Stimulated activated CD4-positive, alpha-beta T cell treated with anti-CD3 and anti-CD28 coated beads, Interleukin-1b, Interleukin-23, amount 100 ng/mL, for 1 hour (primary cell): ENCODE measurements at places on chromosomes 1 and 21.

- DNase-seq: no peak
Observed at GRCh38 chr1:187648091-187648490, 819.3 kb downstream of the PLA2G4A start.

GRCh38 chr1:1092149-1092855, 18.2 kb upstream of the RNF223 start:
- no peak for DNase-seq

DNA sequence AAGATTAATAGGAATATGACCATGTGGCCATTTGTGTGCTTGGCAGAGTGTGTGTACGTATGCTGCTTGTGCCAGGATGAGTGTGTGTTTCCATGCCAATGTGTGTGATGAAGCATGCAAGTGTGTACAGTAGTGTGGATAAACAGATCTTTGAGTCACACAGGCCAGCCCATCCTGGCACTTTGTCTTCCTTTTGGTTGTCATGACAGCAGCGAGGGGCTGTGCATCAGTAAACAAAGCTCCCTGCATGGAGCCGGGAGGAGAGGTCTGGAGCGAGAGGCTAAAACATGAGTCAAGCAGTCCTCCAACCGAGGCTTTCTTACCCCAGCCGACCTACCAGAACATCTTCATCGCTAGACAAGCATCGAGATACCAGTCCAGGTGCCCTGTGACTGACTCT, 221.2 kb downstream of the CACNA1E start:
- no peak for DNase-seq

- no peak for DNase-seq
Observed at GRCh38 chr1:83090195-83090594, 908.7 kb downstream of the TTLL7 start.

DNA sequence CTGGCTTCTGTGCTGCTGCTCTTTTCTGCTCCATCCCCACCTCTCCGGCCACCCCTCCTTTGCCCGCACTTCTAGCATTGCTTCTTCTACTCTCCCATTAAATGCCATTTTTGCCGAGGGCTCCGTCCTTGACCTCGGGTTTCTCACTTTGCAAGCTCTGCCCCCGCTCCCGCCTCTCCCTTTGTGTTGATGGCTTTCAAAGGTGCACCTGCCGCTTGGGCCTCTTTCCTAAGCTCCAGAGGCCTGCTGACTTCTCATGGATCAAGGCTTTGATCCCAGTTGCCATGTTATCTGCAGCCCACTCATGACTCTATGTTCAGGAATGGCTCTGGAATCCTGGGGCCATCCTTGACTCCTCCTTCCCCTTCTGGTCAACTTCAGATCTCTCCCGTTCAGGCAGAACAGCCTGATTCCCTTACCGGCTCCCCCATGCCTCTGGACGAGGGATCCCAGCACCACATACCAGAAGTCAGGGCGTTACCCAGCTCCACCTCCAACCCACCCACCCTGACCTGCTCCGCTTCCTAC, 54.3 kb downstream of the TLR5 start:
- no peak for DNase-seq

DNA sequence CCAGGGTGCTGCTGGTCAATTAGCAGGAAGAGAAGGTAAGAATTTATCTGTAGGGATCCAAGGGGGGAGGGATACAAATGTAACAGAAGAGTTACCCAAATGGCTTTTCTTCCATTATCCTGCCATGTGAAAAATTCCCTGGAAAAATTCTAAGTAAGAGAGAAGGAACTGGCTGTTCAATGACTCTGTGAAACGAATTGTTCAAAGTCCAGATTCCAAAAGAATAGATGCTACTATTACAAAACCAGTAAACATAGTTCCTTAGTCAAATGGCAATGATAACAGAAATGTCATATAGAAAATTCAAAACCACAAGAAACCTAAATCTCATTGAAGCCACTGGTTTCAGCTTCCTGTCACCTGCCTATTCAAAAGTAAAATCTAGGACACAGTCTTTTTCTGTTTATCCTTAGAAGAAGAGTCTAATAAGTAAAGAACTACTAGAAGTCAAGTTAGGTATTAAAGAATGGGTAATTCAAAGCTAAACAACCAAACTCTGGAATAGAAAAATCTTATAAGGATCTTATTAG, 102.6 kb downstream of the ZNF644 start:
- no peak for DNase-seq

DNA sequence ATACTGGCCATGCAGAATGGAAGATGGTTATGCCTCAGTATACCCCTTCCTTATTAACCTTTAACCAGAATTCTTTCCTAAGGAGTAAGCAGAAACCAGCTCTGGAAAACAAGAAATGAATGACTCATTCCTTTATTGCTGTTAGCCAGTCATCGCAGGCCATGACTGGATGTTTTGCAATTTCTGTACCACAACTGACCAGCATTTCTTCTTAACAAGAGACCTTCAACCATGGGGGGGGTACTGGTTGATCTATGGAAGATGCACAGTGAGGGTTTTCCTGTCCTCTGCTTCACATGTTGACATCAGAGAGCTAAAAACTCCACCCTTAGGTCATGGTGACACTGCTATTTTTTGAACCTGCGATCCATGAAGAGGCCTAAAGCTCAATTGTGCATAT, 28.0 kb upstream of the RNF2 start:
- DNase-seq: no peak

DNA sequence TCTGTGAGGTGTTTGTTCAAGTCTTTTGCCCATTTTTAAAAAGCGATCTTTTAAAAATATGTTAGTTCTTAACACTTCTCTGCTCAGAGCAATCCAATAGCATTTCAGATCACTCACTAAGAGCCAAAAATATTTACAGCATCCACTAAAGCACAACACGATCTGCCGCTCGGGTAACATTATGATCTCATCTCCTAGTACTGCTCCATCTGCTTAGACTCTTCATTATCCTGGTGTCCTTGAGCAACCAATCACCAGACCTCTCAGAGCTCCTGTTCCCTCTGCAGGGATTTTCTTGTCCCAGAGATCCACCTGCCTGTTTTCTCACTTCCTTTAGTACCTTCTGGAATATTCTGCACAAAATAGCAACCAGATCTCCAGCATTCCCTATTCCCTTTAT, 235.3 kb upstream of the ESRRG start:
- DNase-seq: no peak

DNA sequence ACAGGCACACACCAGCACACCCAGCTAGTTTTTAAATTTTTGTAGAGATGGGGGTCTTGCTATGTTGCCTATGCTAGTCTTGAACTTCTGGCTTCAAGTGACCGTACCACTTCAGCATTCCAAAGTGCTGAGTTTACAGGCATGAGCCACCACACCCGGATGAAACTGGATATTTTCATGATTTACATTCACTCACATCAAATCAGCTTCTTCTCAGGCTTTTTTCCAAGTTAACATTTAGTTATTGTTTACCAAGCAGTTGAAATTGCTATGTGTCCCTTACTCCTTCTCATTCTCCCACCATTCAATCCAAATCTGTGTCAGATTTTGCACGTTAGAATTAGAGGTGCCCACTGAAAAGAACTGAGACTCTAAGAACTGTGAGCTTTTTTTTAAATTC, 18.4 kb downstream of the RIT1 start:
- DNase-seq: no peak

DNA sequence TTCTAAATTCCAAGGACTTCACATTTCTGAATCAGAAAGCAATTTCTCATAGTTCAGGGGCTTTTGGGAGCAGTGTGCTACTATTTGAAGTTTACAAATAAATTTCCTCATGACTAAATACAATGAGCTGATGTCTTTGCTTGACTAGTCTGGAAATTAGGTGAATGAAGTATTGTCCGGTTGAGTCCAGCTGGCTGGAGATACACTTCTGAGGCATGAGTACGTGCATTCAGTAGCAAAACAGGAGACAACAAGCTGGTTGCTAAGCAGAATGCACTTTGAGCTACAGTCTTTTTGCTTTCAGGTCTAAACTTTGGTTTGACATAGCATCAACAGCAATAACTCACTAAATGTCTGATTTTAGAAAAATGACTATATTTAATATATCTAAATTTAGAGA, 27.1 kb downstream of the ZNHIT6 start:
- no peak for DNase-seq

DNA sequence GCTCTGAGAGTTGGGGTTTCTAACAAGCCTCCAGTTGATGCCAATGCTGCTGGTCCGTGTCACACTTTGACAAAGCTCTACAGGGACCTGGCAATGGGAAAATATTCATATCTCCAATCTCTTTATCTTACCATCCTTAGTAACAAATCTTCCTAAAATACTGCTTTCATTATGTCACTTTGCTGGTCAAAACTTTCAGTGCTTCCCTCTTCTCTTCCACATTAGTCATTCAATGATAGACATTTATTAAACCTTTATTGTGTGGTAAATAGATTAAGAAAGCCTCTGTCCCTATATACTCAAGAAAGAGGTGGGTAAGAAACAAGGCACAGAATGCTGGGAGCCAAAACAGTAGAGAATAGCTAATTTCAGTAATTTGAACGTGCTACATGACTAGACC, 79.3 kb downstream of the SLC44A5 start:
- no peak for DNase-seq

DNA sequence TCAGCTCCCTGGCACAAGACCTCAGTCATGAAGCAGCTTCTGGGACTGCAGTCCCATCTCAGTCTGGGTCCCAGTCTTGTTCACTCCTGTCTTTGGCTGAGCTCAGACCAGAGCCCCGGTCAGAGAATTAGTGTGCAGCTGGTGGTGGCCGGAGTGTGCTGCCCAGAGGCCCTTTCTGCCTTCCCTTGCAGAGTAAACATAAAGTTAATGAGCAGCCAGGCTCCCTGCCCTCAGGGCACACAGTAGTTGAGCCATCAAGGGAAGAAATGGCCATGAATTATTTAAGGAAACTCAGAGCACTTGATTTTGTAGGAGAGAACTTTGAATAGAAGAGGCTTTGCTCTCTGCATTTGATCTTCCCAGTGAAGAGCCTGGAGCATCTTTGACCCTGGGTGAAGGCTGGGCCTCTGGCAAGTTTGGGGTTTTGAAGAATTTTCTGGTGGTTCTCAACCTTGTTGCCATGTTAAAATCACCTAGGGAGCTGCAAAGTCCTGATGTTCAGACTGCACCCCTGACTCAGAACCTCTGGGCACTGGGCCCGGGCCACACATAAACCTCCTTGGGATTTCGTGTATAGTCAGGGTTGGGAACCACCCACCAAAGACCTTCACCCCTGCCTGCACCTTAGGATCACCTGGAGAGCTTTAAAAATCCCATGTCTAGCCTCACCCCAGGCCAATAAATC, 26.4 kb upstream of the SELENON start:
- no peak for DNase-seq

- no peak for DNase-seq
Observed at GRCh38 chr1:156448134-156448967, 52.2 kb downstream of the MEF2D start.

GRCh38 chr1:219088778-219089557, 84.7 kb upstream of the LYPLAL1 start:
- DNase-seq: no peak

- DNase-seq: no peak
Observed at GRCh38 chr1:2160451-2161300, 33.9 kb downstream of the FAAP20 start.

- DNase-seq: no peak
Observed at GRCh38 chr1:224809137-224809536, 120.3 kb upstream of the DNAH14 start.

- DNase-seq: no peak
Observed at GRCh38 chr1:180230416-180230790, 339 bp downstream of the LHX4 start.

- no peak for DNase-seq
Observed at GRCh38 chr1:9838946-9839345, 15.2 kb upstream of the CLSTN1 start.

- no peak for DNase-seq
Observed at GRCh38 chr1:182622901-182623528, 18.8 kb upstream of the RGS16 start.

- no peak for DNase-seq
Observed at GRCh38 chr1:10940838-10941237, 71.6 kb upstream of the TARDBP start.

GRCh38 chr1:219147571-219148019, 26.1 kb upstream of the LYPLAL1 start:
- no peak for DNase-seq

GRCh38 chr1:23889074-23889473, 21.0 kb upstream of the FUCA1 start:
- no peak for DNase-seq

GRCh38 chr1:203143641-203144040, 16.1 kb downstream of the ADORA1 start:
- DNase-seq: no peak

GRCh38 chr1:244920911-244921761, 56.8 kb upstream of the HNRNPU start:
- DNase-seq: no peak

- no peak for DNase-seq
Observed at GRCh38 chr1:86110451-86111129, 46.0 kb downstream of the COL24A1 start.

DNA sequence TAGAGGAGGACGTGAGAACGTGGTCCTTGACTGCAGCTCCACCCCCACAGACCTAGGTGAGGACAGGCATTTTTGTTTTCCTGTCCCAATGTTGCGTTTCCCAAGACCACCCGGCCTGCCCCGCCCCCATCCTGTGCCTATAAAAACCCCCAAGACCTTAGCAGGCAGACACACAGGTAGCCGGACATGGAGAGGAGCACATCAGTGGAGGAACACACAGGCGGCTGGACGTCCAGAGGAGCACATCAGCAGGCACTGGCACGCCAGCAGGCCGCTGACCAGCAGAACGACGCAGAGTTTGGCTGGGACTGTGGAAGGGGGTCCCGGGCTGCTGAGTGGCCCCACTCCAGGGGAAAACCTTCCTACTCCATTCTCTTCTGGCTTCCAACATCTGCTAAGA, 12.7 kb upstream of the HMGCL start:
- no peak for DNase-seq

GRCh38 chr21:41267346-41267745, 49.3 kb upstream of the FAM3B start:
- no peak for DNase-seq

GRCh38 chr1:16124377-16125087, 31.3 kb downstream of the EPHA2 start:
- no peak for DNase-seq

- DNase-seq: no peak
Observed at GRCh38 chr1:160727316-160727640, 11.8 kb upstream of the SLAMF7 start.
